ENCODE measurements at places on chromosomes 11 and 22.

DNA sequence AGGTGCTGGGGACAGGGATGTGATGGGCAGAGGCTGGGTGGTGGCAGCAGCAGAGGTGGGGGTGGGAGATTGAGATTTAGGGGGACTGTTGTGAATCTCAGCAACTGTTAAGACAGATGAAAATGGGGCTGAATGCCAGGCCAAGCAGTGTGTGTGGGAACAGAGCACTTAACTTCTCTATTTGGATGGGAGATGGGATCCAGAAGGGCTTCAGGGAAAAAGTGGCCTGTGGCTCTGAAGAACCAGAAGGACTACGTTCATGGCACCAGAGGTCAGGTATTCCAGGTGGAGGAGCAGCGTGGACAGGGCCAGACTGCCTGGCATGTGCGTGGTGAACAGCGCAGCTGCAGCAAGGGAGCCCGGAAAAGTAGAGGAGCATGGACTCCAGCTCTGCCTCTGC, 82.6 kb upstream of the SYT13 start:
- no peak for DNase-seq

- DNase-seq: no peak
These were observed 16.0 kb upstream of the CCDC90B start for GRCh38 chr11:83302151-83302550.

- no peak for DNase-seq
These were observed 8.0 kb downstream of the IZUMO1R start for GRCh38 chr11:94312339-94312738.

DNA sequence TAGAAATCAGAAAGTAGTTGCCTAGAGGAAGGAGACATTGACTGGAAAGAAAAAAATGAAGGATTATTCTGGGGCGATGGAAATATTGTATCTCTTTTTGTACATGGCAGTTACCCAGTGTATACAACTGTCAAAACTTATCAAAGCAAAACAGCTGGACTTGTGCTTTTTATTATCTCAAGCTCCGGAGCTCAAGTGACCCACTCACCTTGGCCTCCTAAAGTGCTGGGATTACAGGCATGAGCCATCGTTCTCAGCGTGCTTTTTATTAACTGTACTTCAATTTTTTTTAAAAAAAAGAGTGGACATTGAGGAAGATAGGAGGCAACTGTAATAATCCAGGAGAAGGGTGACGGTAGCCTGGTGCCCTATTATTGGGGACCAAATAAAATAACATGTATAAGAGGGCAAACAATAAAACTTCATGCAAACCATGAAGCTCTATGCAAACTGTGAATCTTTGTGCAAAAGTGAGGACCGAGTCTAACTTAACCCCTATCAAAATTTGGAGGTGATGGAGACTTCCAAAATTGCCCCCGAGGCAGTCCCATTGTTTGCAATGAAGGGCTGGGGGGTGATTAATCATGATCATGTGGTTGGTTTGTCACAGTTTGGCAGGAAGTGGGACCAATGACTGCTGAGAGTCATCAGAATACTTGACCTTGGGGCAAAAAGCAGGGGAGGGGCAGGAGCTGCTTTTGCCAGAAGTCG, 23.5 kb downstream of the FZD4 start:
- no peak for DNase-seq

- no peak for DNase-seq
These were observed 263.9 kb downstream of the SBF2 start for GRCh38 chr11:10030122-10030490.

- no peak for DNase-seq
These were observed 33.4 kb downstream of the MIAT start for GRCh38 chr22:26690654-26691376.

DNA sequence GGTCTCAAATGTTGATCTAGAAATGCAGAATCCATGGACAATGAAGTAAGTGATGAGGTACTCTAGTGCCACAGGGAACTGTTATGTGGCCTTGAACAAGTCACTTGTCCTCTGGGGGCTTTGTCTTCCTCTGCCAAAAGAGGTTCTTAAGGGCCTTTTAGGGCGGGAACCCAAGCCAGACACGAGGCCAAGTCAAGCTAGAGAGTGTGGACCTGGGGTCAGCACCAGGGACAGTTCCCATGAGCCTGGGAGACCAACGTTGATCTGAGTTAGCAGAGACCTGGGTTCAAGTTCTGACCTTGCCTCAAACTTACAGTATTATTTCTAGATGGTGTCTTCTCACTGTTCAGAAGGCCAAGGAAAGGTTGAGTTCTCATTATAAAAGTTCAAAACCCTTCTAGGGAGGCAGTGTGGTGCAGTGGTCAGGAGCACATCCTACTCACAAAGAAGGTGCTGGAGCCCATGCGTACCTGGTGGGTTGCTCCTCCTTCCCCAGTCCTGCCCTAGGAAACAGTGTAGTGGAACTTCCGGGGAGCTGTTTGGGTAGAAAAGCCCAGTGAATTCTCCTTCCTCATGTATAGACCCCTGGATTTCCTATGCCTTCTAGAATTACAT, 121.5 kb downstream of the CHST1 start:
- peak; percentile 62 for DNase-seq

- DNase-seq: peak; percentile 50
These were observed 113.5 kb upstream of the RCN1 start for GRCh38 chr11:31977343-31977742.

DNA sequence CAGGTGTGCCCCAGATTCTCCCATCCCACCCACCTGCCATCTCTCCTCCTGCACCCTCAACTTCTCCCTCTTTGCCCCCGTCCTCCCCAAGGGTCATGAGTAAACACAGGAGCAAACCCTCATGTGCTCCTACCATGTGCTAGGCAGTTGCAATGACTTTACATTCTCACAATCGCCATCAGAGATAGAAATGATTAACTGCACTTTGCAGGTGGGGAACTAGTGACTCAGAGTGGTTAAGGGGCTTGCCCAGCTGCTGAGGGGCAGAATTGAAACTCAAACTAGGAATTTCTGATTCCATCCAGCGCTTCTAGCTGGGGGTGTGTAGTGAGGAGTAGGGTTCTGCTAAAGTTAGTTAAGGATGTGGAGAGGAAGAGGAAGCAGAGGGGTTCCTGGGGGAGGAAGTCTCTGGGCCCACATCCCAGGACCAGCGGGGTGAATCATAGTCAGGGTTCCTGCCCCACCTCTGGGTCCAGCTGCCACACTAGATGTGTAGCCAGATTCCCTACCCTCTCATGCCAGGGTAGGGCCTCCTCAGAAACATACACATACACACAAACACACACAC, 16.0 kb upstream of the PRG2 start:
- no peak for DNase-seq

DNA sequence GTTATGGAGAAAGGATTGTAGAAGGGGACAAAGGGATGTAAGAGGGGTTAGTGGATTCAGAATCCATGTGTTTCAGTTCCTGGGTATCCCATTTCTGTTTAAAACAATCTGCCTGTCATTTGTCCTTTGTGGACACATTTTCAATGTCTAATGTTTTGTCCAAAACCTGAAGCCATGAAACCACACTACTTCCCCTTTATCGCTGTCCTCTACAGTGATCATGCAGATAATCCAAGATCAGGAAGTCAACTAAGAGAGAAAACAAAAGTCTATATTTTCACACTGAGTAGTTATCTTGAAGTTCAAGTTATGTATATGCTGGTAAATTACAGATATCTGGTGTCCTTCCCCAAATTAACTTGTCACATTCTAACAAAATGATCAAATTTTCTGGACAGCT, 457.0 kb downstream of the NTM start:
- DNase-seq: no peak

DNA sequence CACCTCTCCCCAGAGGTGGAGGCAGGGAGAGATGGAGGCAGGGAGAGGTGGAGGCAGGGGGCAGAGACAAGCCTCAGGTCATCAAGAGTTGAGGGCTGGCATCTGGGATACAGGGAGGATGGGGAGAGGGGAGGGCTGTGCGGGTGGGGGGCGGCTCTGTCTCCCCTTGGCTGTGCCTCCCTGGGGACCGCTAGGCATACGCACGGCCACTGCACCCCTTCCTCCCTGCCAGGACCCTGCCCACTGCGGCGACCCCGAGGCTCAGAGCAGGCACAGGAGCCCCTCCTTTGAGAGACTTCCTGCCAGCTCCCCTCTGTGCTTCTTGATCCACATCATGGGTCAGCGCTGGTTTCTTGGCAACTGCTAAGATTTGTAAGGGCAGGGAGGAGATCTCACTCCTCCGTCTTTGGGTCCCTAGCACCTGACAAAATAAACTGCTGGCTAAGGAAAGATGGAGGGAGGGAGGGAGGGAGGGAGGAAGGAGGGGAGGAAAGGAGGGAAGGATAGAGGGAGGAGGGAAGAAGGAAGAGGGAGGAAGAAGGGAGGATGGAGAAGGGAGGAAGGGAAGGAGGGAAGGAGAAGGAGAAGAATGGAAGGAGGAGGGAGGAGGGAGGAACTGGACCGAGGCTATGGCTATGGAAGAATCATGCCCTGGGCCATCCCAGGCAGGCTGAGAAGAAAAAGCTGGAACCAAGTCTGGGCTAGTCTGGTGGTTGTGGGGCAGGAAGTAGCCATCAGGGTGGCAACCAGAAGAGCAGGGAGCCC, 18.5 kb downstream of the PRR33 start:
- DNase-seq: no peak

DNA sequence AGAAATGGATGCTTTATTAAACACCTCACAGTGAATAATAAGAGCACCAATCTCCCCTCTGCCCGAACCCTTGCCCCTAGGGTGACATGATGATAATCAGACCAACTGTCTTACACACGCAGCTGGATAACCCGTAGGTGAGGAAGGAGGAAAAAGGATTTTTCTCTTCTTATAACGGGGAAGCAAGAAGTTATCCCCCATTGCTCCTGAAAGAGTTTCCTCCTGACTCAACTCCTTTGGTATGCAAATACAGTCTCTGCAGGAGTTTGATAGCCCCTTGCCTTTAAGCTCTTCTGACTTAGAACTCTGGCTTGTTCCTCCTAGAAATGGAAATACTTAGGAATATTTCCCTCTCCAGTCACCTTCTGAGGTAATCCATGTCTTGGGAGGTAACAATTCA, 455.8 kb downstream of the TMEM135 start:
- peak; percentile 57 for DNase-seq

- no peak for DNase-seq
These were observed 126.3 kb downstream of the FEZ1 start for GRCh38 chr11:125369808-125370207.

DNA sequence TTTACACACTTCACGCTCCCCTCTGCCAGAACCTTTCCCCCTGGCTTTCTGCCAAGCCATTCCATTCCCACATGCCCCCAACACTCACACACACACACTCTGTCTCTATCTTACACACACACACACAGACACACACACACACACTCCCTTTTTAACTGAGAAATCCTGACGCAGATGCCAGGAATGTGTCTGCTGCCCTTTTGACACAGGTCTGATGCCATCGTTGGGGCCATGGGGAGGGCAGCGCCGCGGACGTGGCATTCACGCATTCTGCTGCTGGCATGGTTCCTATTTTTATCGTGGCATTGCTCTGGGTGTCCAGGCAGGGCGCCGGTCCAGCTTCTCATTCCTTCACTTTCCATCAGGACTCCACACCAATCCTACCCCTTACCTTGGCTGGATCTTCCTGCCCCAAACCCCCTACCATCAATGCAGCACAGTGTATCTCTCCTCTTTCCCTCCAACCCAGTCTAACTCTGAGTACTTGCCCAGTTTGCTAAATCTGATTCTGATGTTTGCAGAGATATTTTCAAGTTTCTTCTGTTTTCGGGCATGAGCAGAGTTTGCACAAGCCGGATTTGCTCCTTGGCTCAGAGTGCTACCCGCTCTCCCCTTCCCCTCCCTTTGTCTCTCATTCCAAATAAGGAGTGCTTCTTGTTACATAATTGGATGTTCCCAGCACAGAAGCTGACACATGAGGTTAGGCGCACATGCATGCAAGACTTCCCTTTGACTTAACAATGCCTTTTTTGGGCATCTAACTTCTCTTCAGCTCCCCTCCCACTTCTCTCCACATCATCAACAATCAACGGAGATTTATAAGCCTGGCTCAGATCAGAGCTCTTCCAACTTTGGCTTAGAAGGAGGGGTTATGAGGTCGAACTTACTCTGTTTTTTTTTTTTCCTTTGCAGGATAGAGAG, 18.8 kb downstream of the SNX19 start:
- no peak for DNase-seq

DNA sequence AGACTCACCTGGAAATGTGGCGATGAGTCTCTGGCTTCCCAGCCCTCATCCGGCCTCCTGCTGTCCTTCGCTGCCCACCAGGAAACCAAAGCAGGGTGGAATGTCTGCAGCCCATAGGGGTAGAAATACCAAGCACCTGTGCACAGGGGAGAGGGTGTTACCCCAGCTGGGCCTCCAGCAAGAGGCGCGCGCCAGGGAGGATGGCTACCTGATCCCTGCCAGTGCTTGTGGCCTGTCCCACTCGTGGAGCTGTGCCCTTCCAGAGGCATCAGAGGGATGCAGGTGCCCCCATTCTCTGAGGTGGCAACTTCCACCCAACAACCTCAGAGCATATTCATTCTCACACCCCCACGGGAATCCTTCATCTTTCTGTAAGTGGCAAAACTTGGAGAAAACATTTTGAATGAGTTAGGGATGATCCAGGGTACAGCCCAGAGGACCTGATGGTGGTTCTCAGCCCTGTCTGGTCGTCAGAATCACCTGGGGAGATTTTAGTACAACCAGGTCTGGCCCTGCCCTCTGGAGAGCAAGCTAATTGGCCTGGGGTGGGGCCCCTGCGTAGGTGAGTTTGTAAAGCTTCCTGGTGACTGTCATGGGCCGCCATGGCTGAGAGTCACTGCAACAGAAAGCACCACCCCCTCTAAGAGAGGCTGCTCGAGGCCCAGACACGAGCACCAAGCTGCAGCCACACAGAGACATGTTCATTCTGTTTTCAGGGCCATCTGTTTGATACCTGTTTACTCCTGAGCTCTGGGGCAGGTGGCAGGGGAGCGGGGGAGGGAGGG, 9.9 kb downstream of the SUN2 start:
- DNase-seq: no peak

DNA sequence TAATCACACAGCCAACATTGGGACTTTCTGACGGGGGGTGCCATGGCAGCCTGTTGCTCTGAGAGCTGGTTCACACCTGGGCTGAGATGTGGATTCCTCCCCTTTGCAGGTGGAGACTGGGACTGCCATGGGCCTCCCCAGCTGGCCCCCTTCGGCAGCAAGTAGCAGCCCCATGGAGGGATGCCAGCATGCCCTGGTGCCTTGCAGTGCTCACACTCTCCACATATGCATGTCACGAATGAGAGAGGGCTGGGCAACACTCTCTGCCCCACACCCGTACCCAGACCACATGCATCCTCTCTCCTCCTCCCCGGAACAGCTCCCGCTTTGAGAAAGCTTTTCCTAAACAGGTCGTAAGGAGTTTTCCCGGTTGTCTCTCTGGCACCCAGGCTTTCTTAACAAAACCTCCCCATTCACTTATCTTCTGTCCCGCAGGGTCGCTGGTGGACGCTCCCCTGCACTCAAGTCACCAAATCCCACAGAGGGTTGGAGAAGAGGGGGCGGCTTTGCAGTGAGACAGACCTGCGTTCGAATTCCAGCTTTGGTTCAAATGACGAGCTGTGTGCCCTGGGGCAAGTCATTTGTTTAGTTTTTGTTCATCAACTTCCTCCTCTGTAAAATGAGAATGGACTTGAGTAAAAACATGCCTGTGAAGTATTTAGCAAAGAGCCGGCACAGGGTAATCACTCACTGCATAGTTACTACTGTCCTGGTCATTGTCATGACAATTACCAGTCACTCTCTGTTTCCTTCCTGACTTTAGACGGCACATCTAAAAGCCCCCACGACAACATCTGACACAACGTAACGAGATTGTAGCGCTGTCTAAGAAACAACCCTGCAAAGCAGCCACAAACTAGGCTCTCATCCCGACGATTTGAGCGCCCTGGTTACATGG, 231.3 kb upstream of the B3GAT1 start:
- no peak for DNase-seq

Measured in H7 (cell line).